ENCODE measurements at places on chromosomes 5 and 9.
A peak's percentile ranks its signal among the peaks of the same experiment; 100 is the strongest.

GRCh38 chr5:174490728-174491127, 233.7 kb upstream of the MSX2 start:
- no peak for DNase-seq
- no peaks in the 10 kb centered on the region for H3K36me3 ChIP-seq
- H3K27ac ChIP-seq, result no peak overlapping the region
- no peaks in the 10 kb centered on the region for H3K4me1 ChIP-seq

GRCh38 chr5:123448017-123448617, 24.9 kb upstream of the CEP120 start:
- H3K36me3 ChIP-seq, result no peaks in the 10 kb centered on the region
- no peak for DNase-seq
- H3K4me1 ChIP-seq, result no peaks in the 10 kb centered on the region
- H3K4me3 ChIP-seq, result no peak overlapping the region
- H3K27ac ChIP-seq, result no peak overlapping the region
- no peaks in the 10 kb centered on the region for H3K27me3 ChIP-seq

GRCh38 chr9:92189782-92190535, 74.7 kb upstream of the SPTLC1 start:
- no peak overlapping the region for H3K27ac ChIP-seq
- H3K36me3 ChIP-seq, result no peaks in the 10 kb centered on the region
- H3K27me3 ChIP-seq, result no peaks in the 10 kb centered on the region
- H3K4me3 ChIP-seq, result no peak overlapping the region
- H3K4me1 ChIP-seq, result peaks cover 10% of the 10 kb centered on the region
- DNase-seq, result no peak

GRCh38 chr5:142929587-142929986, 159.4 kb downstream of the ARHGAP26 start:
- no peak for DNase-seq
- H3K4me1 ChIP-seq, result no peaks in the 10 kb centered on the region
- no peaks in the 10 kb centered on the region for H3K36me3 ChIP-seq
- no peak overlapping the region for H3K27ac ChIP-seq

- no peak overlapping the region for H3K27ac ChIP-seq
- no peak for DNase-seq
- no peaks in the 10 kb centered on the region for H3K36me3 ChIP-seq
- H3K4me3 ChIP-seq, result no peak overlapping the region
- H3K27me3 ChIP-seq, result peaks cover 47% of the 10 kb centered on the region
- H3K4me1 ChIP-seq, result peaks cover 17% of the 10 kb centered on the region
Measured at GRCh38 chr9:135605238-135605781, 34.0 kb downstream of the GLT6D1 start.

DNA sequence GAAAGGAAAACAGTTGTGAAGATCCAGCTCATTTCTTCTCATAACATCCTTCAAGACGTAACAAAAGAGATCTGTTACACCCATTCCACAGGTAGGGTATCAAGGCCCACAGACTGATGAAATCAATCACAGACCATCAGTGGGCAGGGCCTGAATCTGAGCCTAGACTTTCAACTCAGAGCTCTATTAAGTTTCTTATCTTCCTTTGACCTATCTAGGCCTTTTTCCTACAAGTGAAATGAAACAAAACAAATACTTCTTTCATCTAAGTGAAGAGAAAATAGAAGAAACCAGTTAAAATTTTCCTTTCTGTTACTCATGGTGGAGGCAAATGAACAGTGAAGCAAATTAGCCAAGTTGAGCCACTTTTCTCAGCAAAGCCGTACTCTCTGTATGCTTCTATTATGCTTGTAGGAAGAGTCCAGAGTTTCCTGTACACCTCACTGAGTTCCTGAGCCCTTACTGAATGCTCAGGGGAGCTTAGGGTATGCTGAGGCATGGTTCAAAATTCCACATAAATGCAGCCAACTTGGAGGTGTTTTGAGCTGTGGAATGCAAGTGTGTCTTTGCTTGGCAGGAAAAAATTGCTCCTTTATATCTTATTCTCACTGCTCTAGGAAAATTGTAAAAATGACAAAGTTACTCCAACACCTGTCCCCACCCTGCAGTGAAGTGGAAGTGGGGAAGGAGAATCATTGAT, 91.9 kb downstream of the FEM1C start:
- no peak overlapping the region for H3K27ac ChIP-seq
- no peaks in the 10 kb centered on the region for H3K27me3 ChIP-seq
- H3K4me3 ChIP-seq, result no peak overlapping the region
- no peaks in the 10 kb centered on the region for H3K36me3 ChIP-seq

GRCh38 chr9:134770972-134771971, 109.3 kb upstream of the FCN2 start:
- peaks cover 5% of the 10 kb centered on the region for H3K4me1 ChIP-seq
- no peak overlapping the region for H3K27ac ChIP-seq
- no peaks in the 10 kb centered on the region for H3K36me3 ChIP-seq
- peaks cover 83% of the 10 kb centered on the region for H3K27me3 ChIP-seq
- peak; percentile 33 for DNase-seq
